ENCODE measurements at places on chromosomes 5 and 9. TPM values are rescaled to one million over a fixed set of nuclear protein-coding genes. Genes with fewer than 3 reads are reported as not detected.

The FREM1 gene
- not detected for total RNA-seq

The SMC2 gene
- total RNA-seq, result 27.3 TPM

The TAF11L10 gene
- total RNA-seq, result not detected

The UNC13B gene
- 12.8 TPM for total RNA-seq

The GPR150 gene
- 0.13 TPM for total RNA-seq

Measured in A549 treated with dexamethasone at 1 μM for 4 hours (cell line).